ENCODE measurements at places on chromosomes 11 and 22.

- no peak for DNase-seq
These were observed 220.3 kb downstream of the DLG2 start for GRCh38 chr11:85406841-85407240.

DNA sequence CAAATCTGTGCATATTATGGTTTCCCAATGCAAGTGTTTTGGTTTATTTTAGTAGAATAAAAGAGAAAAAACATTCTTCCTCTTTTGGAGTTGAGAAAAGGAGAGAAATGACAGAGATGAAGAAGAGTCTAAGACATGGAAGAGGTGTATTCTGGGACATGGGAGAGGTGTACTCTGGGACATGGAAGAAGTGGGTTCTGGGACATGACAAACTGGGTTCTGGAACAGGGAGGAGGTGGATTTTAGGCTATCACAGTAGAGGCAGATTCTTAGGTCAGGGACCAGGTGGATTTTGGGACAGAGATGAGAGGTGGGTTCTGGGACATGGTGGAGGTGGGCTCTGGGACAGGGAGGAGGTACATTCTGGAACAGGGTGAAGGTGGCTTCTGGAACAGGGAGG is 2.1 kb upstream of the ASPHD2 start:
- DNase-seq: no peak

- no peak for DNase-seq
These were observed 431 bp downstream of the SLC37A2 start for GRCh38 chr11:125063429-125064043.

- no peak for DNase-seq
These were observed 227.1 kb downstream of the DSCAML1 start for GRCh38 chr11:117569911-117570310.

DNA sequence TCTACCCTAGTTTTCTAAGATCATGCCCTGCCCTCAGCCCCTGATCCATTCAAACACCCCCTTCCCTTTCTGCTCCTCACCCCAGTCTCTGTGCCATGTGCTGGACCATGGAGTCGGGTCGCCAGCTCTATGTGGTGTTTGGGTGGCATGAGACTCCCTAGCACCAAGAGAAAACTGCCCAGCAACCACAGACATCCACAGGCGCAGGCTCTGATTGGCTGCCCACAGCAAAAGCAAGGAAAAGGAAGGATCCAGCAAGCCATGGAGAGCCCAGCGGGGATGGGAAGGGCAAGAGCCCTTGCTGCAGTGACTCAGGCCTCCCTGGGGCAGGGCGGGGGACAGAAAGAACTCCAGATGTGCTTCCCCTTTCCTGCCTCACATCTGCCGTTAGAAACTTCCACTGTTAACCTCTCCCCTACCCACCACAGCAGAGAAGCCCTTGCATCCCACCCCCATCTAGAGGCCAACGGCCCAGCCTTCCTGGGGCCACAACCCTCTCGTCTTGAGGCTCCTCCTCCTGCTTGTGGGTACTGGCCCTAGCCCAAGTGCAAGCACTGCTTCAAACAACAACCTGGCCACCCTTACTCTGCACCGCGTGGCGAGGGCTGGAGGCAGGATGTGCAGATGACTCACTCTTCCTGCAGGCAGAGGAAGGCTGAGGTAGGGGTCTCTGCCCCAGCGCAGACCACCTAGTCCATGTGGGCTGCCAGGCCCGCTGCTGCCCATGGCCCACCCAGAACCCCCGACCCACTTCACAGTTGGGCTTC is 9.7 kb upstream of the AHNAK start:
- DNase-seq: peak; percentile 50

GRCh38 chr22:17754233-17754925 is 19.9 kb downstream of the BID start:
- DNase-seq: no peak

DNA sequence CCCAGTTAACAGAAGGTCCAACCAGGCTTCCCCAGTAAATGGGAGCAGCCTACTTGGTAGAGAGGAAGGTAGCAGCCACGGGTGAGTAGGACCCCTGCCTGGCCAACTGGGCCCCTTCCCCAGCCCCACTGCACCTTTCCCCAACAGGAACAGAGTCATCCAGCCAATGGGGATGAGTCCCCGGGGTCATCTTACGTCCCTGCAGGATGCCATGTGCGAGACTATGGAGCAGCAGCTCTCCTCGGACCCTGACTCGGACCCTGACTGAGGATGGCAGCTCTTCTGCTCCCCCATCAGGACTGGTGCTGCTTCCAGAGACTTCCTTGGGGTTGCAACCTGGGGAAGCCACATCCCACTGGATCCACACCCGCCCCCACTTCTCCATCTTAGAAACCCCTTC is 6.6 kb downstream of the RIC8A start:
- DNase-seq: no peak

GRCh38 chr11:117717485-117718314 is 79.3 kb downstream of the DSCAML1 start:
- peak; percentile 53 for DNase-seq

DNA sequence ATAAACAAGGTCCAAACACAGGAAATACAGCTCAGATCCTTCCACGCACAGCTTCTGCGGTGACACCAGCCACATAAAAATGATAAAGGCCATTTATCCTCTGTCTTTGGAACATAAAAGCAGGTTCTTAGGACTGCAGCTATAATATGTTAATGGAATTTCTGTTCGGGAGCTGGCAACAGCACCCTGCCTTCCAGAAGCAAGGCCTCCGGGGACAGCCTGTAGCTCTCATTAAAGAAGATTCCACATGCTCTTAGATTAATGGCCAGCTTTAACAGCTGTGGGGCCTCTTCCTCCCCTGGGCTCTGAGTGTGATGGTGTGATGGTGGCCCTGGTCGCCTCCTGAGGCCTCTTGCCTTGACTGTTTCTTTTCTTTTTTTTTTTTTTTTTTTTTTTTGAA is 137.3 kb downstream of the CACNA1I start:
- no peak for DNase-seq
